ENCODE measurements at places on chromosomes 1 and 21.

GRCh38 chr1:54475946-54476516 lies 69.8 kb upstream of the SSBP3 start:
- no peak for DNase-seq

DNA sequence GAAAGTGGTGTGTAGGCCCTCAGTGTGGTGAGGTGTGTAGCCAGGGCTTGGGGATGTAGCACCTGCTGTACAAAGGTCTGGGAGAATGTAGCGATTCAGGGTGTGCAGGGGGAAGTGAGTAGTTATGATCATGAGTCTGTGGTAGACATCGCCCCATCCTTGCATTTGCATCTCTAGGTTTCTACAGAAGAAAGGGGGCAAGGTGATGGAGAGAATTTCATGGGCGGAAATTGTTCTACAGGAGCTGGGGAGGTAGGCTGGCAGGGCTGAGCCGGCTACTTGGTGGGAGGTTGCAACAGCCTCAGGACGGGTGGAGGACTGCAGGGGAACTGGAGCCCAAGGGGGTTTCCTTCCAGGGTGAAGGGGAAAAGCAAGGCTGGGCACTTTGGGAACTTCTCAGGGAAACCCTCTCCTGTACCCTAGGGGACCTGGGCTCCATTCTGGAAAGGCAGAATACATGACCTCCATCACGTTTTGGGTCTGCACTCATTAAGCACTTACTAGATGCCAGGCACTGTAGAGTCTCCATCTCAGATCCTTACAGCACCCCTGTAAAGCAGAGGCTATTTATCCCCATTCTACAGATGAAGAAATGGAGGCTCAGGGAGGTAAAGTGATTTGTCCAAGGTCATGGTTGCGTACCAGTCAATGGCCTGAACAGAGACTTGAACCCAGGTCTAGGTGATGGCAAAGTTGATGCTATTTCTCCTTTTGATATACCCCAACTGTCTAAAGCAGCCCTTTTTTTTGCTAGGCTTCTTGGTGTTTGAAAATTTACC lies 14.5 kb upstream of the TNFRSF1B start:
- no peak for DNase-seq

- DNase-seq, result no peak
These were observed 209.7 kb downstream of the PATJ start for GRCh38 chr1:61951731-61952580.

- DNase-seq, result no peak
These were observed 525 bp downstream of the C1QTNF12 start for GRCh38 chr1:1245817-1246576.

GRCh38 chr1:15882665-15883064 lies 35.2 kb downstream of the SPEN start:
- DNase-seq, result no peak

DNA sequence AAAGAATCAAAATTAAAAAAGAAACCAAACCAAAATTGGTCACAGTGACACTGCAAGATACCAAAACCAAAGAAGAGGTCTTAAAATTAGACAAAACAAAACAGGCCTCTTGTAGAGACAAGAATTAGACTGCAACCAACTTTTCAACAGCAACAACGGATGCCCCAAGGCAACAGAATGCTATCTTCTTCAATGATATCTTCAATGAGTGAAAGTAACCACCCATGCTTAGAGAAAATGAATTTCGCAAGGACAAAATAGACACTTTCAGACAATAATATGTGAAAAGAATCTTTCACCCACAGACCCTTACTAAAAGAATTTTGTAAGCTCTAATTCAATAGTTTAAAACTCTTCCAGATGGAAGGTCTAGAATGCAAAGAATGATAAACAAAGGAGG lies 41.7 kb downstream of the USP48 start:
- no peak for DNase-seq

DNA sequence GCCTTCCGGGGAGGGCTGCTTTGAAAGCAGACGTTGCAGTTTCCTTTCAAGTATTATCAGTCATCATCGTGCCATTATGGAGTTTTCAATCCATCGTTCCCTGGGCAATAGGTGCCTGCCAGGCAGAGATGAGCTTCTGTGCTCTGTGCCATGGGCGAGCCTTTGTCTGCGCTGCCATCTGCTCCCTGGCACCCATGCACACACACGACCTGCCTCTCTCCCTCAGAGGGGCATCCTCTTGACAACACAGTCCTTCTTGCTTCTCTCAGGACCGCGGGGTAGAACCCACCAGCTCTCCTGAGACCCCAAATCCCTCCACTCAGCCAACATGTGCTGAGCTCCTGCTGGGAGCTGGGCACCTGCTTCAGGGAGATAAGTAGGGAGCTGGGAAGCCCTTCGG lies 149.3 kb downstream of the HMGB4 start:
- DNase-seq, result no peak

GRCh38 chr1:1232208-1232795 lies at the start of gene B3GALT6:
Gene B3GALT6 (plus strand): TSS chr1:1232237. CDS start chr1:1232279, 42 bp downstream.
- DNase-seq, result no peak

GRCh38 chr1:82048596-82048995 lies 247.9 kb downstream of the ADGRL2 start:
- DNase-seq, result no peak

GRCh38 chr1:104780470-104781078 lies 1030.9 kb downstream of the AMY1C start:
- DNase-seq, result no peak

- no peak for DNase-seq
These were observed 706 bp downstream of the CREB3L4 start for GRCh38 chr1:153968408-153968807.

- peak; percentile 35 for DNase-seq
These were observed 9.3 kb downstream of the WNT3A start for GRCh38 chr1:228016181-228016510.

GRCh38 chr1:36783475-36783874 lies 250.8 kb downstream of the GRIK3 start:
- DNase-seq, result no peak

GRCh38 chr21:38797470-38797869 lies 8.3 kb upstream of the ETS2 start:
- DNase-seq, result no peak

DNA sequence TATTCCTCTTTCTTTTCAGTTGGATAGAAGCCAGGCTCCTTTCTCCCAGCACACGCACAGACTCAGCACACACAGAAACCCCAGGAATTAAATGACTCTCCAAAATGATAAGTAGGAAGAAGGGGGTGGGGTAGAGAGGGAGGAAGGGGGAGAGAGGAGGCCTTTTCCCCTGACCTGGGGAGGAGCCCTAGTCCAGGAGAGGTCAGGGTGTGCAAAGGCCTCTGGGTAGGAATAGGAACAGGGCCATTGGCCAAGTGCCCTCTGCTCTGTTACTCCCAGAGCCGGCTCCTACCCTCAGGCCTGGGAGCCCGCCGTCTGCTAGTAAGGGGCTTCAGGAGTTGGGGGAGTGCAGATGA lies 35.6 kb upstream of the PUM1 start:
- DNase-seq, result no peak

DNA sequence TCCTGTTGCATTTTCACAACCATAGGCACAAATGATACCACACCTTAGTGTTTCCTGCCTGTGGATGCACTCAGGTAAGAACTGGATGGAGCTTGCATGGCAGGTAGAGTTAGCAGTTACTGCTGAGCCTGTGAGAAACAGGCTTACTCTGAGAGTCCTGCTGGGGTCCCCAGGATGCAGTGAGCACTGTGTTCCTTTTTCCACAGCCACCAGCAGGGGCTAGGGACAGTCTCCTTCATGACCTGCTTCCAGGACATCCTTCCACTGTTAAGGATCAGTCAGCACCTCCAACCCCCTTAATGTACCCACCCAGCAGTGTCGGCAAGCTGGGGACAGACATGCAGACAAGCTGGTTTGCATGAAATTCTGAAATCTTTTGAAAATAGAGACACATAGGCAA lies 16.3 kb downstream of the CAPN8 start:
- no peak for DNase-seq

GRCh38 chr21:39188521-39189139 lies 5.4 kb upstream of the PSMG1 start:
- no peak for DNase-seq

DNA sequence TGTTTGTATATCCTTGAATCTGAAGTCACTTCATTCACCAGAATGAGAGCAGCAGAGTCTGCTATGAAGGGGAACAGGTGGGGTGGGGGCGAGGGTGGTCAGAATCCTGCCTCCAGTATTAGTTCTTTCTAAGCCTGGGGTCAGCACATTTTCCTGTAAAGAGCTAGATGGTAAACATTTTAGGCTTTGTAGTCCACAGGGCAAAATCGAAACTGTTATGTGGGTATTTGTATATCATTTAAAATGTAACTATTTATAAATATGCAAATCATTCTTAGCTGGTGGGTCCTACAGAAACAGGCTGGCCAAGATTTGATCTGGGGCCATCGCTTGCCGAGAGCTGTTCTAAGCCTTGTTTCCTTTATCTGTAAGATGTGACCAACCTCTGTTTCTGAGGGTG lies 96.0 kb downstream of the IGSF21 start:
- DNase-seq, result no peak

- DNase-seq, result no peak
These were observed 22.4 kb downstream of the DDX20 start for GRCh38 chr1:111778066-111778465.

DNA sequence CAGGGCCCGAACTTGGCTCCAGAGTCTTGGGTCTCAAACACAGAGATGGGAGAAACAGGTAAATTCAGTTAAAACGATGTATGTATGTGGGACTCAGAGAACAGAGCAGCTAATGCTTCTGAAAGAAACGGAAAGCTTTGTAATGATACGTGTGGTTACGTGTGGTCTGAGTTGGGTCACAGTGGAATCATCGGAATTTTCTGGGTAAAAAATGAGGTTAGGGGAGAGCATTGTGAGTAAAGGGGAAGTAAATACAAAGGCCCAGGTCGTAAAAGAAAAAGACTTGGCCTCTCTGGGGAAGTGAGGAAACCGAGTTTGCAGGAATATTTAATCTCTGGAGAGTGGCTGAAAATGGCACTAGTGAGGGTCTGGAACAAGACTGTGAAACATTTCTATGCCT lies 8.3 kb downstream of the NHLH2 start:
- DNase-seq, result no peak

DNA sequence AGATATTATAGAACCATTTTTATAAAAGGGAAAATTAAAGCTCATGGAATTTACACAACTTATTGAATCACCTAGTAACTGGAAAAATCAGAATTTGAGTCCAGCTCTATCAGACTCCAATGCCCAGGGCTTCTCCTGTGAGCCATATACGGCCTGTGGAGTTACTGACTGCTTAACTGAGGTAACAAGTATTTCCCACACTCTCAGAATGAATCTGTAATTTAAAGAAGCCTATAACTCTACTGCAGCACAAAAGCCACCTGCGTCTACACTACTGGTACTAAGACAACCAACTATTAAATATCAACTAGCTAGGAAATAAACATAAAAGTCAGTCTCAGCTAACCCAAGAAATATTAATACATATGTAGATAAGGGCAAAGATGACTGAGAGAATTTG lies 29.4 kb downstream of the SMYD3 start:
- DNase-seq, result no peak

DNA sequence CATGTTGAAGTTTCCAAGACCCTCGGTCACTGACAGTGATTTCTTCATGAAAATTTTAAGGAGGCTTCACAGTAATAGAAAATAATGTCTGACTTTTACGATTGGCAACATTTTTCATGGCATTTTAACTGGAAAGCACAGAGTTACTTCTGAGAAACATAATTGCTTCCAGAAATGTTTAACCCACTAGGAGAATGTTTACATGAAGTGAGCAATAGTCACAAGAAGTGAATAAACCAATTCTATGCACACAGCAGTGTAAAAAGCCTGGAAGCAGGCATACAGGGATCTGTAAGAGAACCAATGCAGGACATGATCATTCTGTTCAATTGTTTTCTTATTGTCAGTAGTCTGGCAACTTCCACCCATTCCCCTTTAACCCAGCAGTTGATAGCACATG lies 316.2 kb upstream of the CXADR start:
- DNase-seq, result no peak

- DNase-seq, result no peak
These were observed 10.0 kb downstream of the LRP8 start for GRCh38 chr1:53317646-53318539.

GRCh38 chr21:43916076-43916475 lies 51.1 kb downstream of the AGPAT3 start:
- no peak for DNase-seq

DNA sequence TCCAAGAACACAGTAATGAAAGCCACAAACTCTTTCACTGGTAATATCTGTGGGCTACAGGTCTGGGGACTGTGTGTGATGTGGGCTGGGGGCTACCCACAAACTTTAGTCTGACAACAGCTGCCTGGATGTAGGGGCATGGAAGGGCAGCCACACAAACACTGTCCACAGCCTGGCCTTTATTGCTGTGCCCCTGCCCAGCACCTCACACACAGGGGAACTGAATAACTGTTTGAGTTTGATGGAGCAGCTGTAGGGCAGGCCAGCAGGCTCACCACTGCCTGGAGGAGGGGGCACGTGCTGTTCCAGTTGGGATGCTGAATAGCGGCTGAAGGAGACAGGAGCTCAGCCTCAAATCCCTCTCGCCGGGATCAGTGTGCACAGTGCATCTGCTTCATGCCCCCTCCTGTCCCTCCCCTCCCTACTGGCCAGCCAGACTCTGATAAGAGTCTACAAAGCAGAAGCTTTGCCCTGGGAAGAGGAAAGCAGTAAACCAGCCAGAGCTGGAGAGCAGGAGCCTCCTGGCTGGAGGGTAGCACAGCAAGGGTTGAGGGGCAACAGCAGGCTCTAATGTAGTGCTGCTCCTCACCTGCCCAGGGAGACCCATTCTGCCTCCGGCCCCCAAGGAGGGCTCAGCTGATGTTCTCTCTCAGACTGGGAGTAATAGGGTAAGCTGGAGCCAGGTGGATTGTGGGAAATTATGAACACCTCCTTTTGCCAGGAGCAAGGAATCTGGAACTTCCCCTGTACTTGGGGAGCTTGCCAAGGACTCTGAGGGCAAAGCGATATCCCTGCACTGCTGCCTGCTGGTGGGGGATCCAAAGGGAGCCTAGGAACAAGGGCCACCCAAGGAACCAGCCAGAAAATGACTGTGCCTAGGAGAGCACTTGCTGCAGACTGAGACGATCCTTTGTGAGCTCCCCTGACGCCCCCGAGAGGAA lies 70.2 kb upstream of the GOLT1A start:
- no peak for DNase-seq

DNA sequence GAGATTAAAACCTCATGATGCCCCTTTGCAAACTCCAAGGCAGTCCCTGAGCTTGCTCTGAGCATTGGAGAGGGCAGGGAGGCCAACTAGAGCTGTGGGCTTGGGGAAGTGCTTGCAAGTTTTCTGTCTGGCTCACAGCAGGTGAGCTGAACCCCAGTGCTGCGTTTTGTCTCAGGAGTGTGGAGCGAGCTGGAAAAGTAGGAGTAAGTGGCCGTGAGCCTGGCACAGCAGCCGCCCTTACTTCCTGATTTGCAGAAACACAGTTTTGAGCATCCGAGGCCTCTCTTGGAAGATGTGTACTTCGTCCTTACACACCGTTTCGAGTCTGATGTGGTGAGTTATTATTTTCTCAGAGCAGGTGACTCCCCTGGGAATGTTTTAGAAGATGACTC lies 221.2 kb upstream of the C1orf174 start:
- no peak for DNase-seq

GRCh38 chr1:117707371-117707770 lies 101.5 kb downstream of the TENT5C start:
- DNase-seq, result no peak
